DMS 273 treated with DMSO at 0.1 percent for 48 hours (cell line): ENCODE measurements at places on chromosomes 3 and 15.

DNA sequence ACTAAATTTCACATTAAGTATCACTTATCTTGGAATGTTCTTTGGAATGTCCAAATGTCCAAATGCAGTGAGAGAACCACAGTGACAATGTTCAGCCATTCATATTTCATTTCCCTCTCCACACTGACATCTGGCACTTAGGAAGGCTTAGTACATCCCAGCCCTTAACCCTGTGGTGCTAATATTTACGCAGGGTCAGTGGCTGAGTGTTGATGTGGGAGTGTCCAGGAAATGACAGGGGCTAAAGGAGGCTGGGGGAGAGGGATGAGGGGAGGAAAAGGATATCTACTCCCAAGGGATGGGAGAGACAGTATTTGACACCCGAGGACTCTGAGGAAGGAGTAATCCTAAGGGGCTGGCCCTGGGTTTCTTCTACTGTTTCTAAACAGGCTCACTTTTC lies 14.1 kb upstream of the CCR4 start:
- no peak for DNase-seq

DNA sequence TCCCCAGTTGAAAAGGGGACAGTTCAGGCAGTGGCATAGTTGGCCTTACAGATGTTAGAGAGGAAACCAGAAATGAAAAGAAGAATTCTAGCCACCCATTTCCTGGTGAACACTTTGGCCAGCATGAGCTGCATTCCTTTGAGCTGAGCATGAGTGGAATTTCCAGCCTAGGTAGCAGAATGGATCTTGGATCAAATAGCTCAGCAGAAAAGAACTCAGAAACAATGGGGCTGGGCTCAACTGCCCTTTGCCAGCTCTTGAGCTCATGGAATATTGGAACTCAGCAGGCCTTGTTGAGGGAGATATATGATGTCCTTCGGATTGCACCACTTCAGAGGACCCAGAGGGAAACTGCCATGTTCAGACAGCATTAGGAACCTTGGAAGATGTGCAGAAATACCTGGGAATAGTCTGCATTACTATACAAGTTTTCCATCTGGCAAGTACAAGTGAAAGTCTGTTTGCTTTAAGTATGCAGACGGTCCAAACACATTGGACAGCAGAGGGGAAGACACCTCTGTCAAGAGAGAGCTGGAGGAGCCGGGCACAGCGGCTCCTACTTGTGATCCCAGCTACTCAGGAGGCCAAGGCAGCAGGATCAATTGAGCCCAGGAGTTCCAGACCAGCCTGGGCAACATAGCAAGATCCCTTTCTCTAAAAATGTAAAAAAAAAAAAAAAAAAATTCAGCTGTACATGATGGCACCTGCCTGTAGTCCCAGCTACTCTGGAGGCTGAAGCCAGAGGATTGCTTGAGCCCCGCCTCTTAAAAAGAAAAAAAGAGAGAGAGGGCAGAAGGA lies 3.1 kb upstream of the CDV3 start:
- no peak for DNase-seq

- DNase-seq, result no peak
Measured at GRCh38 chr3:42692667-42693529, 7.6 kb downstream of the KLHL40 start.

DNA sequence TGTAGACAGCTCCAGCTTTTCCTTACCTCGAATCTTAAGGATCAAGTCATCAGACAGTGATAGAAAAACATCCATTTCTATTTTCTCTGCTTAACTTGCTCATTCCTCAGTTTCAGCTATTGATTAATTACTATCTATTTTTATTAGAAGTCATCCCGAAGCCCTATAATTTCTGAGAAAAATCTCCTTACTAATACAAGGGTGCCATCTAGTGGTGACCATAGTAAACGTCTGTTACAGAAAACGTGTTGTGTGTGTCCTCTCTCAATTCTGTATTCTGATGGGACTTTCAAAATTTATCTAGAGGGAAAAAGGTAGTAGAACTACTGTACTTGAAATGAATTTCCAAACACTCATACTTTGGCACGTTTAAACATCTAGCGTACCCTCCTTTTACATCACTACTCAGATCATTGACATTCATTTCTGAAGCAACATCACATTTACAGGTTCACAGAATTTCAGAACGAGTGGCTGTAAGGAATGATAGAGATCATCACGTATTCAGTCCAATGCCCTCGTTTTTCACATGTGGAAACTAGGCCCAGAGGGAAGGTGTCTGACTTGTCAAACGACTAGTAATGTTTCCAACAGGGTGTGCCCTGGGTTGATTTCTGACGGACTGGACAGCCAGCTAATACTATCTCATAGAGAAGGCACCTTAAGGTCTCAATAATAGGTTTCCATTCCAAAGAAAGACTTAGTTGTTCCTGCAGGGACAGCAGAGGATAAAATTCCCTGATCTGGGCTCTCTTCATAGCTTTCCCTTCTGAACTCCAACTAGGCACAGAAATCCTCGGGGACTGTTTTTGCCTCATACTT lies 25.6 kb downstream of the HACD2 start:
- DNase-seq, result peak; percentile 20

GRCh38 chr3:100796556-100796955 lies 87.3 kb downstream of the TFG start:
- no peak for DNase-seq

- DNase-seq, result no peak
Measured at GRCh38 chr3:170726976-170727661, 141.2 kb upstream of the SLC7A14 start.

DNA sequence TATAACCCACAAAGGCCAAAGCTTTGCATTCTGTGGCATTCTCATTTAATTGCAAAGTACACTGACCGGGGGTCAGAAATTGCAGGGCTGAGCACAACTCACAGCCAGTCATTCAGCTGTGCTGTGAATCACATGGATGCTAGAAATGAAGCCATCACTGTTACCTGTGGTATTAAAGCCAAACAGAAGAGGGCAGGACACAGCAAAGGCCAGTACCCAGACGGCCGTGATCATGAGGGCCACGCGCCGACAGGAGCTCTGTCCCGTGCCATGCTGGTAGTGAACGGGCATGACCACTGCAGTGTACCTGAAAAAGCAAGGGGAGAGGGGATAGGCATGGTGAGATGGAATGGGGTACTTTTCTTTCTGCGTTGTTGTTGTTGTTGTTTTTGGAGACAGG lies 31.6 kb downstream of the DRD3 start:
- DNase-seq, result no peak

DNA sequence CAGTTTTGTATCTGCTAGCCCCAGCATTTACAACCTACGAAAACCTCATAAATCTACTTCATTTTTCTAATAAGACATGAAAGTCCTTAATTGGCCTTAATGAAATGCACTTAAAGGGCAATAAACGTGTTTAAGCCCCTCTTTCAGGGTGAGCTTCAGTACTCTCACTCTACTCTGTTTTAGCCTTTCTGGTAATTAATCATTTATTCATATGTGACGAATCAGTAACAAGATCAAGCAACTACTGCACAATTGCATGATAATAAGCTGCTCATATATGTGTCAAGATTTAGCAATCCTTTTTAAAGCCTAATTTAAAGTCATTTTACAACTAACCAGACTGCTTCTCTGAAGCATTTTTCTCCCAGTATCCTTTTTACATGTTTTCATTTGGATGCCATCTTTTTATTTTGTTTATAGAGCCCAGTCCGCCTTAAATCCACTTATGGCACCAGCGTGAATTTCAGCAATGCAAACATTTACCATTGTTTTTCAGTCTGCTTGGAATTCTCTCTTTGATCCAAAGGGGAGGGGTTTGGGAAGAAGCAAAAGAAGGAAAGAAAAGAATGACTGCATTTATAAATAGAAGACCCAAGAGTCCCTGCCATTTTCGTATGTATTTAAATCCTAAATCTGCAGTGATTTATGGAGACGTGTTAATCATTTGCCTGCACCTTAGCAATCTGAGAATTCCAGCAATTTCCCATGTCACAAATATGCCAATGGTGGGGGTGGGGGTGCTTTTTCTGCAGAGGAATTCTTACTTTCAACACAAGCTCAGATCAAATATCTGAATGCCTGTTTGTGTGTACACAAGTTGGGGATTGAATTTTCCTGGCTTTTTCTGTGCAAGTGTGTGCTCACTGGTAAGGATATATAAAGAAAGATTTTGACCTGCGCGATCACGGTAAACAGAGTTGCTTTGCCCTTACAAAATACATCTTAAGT lies 230.8 kb upstream of the TBC1D5 start:
- DNase-seq, result no peak

- DNase-seq, result no peak
Measured at GRCh38 chr3:124701687-124702086, 28.6 kb upstream of the UMPS start.

DNA sequence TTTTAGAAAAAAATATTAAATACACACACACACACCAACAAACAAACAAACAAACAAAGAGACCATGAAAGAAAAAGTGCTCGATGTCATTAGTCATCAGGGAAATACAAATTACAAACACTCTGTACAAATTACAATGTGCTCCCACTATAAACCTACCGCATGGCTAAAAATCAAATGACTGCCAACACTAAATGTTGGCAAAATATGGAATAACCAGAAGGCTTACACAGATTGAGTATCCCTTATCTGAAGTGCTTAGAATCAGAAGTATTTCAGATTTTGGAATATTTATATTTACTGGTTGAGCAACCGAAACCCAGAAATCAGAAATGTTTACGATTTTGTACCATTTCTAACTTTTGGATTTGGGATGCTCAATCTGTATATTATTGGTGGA lies 33.4 kb downstream of the CDV3 start:
- DNase-seq, result no peak

GRCh38 chr3:90102146-90102545 lies 994.7 kb downstream of the EPHA3 start:
- no peak for DNase-seq
